Common myeloid progenitor, CD34-positive (primary cell): ENCODE measurements at places on chromosomes 12 and 14.

GRCh38 chr12:98137278-98137677 lies 378.1 kb upstream of the TMPO start:
- DNase-seq: no peak

DNA sequence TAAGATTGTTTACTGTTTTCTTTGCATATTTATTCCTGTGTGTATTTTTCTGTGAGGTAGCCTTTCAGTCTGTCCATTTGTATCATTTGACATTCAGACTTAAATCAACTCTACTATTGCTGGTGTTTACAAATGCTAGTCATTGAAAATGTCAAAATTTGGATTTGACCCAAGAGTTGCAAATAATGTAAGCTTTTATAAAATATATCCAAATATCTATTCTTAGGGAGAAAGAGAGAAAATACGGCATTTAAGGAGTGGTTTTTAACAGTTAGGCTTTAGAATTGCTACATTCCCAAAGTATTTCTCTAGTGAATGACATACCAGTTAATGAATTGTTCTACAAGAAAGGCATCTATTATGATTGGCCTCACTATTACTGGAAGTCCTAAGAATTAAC lies 37.9 kb downstream of the FRS2 start:
- no peak for DNase-seq

- no peak for DNase-seq
Observed at GRCh38 chr12:92338671-92339070, 193.0 kb upstream of the BTG1 start.

DNA sequence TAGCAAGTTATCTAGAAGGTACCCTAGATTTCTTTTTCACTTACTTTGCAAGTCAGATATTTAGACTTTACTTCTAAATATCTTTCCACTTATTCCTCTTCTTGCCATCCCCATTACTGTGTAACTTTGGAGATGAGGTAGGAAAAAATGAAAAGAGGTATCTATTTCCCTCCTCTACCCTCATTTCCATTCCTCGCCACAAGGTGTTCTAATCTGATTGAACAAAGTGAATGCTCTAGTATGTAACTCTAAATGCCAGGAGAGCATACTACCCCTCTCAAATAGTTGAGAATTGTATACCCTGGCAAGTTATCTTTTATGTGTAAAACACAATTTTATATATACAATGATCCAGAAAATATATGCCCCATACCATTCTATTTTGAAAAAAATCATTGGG lies 1.7 kb upstream of the LDHB start:
- peak; percentile 40 for DNase-seq

- DNase-seq: no peak
Observed at GRCh38 chr14:22962061-22962676, 5.3 kb upstream of the HAUS4 start.

- DNase-seq: peak; percentile 68
Observed at GRCh38 chr14:76710056-76711010, 50.9 kb upstream of the VASH1 start.

GRCh38 chr12:97595936-97596335 lies 133.3 kb downstream of the RMST start:
- no peak for DNase-seq

DNA sequence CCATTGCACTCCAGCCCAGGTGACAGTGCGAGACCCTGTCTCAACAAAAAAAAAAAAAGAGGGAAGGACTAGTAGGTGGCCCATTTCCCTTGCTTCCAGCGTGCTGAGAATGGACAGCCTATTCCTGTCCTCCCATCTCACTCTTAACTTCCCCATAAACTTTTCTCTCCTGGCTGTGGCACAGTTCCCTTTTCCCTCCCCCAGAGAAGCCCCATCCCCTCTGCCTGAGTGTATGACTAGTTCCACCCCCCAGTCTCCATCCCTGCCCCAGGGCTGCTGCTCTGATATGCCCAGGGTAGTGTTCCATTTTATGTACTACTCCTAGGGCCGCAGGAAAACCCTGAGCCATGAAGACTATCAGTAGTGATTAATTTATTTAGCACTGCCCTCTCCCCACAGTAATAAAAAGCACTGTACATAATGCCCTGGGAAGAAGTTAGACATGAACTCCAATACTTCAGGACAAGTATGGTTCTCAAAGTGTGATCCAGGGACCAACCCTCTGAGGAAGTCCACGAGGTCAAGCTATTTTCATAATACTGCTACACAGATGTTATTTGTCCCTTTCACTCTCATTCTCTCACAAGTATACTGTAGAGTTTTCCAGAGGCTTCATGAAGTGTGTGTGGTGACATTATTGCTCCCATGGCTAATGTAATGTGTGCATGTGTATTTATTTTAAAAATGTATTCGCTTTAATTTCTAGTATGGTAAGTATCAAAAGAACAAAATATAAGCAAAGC lies 11.5 kb upstream of the CHD4 start:
- DNase-seq: no peak

- no peak for DNase-seq
Observed at GRCh38 chr14:75643985-75644384, 16.7 kb downstream of the ERG28 start.

DNA sequence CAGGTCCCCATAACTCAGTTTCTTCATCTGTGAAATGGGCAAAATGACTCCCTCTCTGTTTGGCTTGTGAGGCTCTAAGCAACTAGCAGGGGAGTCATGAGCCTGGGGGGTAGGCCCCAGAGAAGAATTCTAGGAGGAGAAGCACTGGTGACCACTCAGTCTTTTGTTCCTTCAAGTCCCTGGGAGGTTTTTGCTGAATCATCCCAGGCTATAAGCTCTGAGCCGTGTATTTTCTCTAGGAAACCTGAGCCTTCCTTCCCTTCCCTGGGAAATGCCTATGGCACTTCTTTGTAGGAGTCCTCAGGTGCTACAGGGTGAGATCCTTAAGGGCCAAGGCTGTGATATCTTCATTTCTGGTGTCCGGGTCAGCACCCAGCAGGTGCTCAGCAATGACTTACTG lies 4.5 kb downstream of the RPH3A start:
- DNase-seq: peak; percentile 56

GRCh38 chr14:61285364-61285763 lies 4.2 kb upstream of the TMEM30B start:
- DNase-seq: no peak

- DNase-seq: peak; percentile 78
Observed at GRCh38 chr12:45655186-45655585, 74.3 kb upstream of the ARID2 start.

- DNase-seq: no peak
Observed at GRCh38 chr12:46483572-46484395, 111.2 kb upstream of the SLC38A2 start.

DNA sequence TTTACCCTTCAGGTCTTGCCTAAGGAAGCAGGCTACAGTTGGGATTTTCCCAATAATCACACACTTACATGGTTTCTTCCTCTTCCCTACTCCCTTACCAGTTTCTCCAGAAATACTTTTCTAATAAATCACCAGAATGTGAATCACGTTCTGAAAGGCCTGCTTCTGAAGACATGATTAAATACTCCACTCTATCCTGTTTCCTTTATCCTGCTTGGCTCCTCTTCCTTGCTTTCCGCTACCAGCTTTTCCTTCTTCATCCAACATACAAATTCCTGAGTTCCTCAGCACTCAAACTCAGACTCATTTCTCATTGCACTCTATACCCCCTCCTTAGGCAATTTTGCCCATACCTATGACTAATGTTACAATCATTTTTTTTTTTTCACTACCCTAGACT lies 118.3 kb downstream of the MGAT4C start:
- no peak for DNase-seq

DNA sequence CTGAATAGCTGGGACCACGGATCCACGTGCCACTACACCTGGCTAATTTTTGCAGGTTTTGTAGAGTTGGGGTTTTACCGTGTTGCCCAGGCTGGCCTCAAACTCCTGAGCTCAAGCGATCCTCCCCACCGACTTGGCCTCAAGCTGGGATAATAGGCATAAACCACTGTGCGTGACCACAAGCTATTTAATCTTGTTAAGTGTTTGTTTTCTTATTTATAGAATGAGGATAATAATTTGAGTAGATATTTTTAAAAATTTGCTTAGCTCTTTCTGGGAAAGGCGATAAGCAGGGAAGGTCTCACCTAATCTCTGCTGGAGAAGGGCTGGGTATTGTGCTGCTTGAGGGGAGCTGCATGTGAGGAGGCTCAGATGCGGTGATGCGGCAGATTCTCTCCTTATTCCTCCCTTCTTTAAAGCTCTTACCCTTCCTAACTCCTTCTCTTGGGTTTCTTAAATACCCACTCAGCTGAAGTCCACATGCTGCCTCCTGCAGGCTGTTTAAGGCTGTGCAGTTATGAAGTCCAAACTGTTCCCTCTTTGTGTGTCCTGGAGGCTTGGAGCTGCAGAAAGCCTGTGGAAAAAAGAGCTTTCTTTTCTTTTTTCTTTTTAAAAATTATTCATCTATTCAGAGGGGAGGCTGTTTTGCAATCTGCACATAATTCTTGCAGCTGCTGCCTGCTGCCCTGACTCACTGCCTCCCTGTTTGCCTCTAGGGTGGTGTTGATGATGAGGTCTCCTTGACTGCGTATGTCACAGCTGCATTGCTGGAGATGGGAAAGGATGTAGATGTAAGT lies 37.9 kb downstream of the A2ML1 start:
- peak; percentile 70 for DNase-seq

- DNase-seq: no peak
Observed at GRCh38 chr14:55133416-55133815, 4.4 kb downstream of the LGALS3 start.

- peak; percentile 54 for DNase-seq
Observed at GRCh38 chr14:74502236-74503019, 8.9 kb downstream of the ISCA2 start.

DNA sequence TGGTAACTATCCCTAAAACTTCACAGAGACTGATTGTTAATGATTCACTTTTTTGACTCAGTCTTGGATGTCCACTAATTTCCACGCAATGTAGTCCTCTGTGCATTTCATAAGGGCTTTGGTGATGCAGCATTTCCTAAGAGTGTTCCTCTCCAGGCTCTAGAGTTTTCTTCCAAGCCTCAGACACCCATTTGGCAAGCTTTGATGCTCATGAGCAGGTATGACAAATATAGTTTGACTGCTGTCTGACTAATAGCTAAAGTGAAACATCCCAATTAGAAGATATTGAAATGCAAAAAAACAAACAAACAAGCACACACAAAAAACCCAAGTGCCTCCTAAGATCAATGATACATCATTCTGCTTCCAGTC lies 1.5 kb upstream of the VAMP1 start:
- DNase-seq: no peak

DNA sequence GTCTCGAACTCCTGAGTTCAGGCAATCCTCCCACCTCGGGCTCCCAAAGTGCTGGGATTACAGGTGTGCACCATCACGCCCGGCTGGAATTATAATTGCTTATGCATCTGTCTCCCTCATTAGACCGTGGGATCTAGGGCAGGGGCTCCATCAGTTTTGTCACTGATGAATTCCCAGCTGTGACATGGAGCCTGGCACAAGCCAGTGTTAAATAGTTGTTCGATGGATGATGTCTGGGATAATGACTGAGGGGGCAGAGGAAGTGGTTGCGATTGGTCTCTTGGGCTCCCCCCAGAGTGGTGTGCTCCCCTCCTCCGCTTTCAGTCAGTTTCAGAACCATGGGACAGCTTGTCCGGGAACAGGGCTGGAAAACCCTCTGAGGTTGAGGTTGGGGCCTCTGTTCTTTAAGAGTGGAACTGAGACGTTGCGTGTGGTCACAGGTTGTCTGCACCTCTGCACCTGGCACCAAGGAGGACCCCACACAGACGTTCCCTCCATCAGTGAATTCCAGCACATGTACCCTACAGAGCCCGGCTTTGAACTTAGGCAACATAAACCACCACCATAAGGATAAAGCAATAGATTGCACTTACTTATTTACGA lies 30.8 kb upstream of the BATF start:
- no peak for DNase-seq

DNA sequence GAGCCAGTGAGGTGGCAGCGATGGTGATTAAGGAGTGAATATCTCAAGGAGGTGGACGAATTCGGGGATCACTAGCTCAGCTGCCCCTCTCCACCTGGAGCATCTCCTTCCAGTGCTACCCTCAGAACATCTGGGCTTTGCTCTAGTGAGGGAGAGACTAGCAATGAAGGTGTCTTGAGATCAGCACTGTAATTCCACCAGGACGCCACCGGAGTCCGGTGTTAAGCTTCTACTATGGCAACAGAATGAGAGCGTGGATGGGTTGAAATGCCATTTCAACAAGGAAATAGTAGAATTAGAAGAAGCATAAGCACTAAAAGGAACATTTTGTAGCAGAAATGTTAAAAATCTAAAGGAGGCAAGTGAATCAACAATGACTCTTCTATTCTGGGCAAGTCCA lies 61.1 kb downstream of the NTF3 start:
- peak; percentile 3 for DNase-seq

DNA sequence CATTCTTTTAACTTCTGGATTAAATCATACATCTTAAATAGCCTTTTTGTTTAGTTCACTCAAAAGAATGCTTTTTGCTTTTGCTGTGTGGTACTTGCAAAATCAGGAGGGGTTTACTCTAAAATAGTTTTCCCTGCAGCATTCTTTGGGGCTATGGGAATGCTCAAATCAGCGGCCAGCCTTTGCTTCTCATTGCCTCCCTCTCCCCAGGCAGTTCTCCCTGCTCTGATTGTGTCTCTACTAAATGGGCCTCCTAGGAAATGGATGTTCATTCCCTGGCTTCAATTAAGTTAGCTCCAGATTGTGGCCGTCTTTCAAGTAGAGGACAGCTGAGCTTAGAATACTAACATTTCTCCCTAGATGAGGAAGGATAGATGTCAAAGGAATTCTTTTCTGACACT lies 4.4 kb downstream of the TULP3 start:
- DNase-seq: no peak

DNA sequence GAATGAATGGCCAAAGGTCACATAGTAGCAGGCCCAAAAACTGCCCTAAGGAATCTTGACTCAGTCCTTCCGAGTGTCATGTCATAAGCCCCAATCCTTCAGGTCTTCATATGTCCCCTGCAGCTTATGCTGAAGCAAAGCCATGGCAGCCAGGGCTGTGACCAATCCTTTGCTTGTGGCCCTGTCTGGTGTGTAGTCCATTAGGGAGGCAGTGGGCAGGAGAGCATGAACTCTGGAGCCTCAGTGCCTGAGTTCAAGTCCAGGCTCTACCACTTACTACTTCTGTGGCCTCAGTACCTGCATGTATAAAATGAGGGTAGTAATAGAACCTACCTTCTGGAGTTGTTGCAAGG lies 20.3 kb downstream of the PLEKHG3 start:
- DNase-seq: no peak

DNA sequence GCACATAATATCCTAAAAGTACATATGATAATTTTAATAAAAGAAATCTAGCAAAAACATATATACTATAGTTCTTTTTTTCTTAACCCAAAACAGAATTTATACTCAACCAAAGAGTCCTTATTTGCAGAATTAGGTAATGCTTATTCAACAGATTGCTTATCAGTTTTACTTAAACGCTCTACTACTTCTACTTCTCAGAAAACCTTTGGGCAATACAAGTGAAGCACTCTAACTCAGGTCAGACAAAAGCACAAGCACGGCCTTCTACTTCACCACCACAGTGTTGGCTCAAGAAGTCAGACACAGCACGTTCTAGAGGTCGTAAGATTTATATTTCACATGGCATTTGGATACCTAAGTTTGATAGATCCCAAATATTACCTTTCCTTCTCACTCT lies 29.2 kb downstream of the DICER1 start:
- DNase-seq: no peak

- no peak for DNase-seq
Observed at GRCh38 chr12:64595863-64596793, 14.2 kb upstream of the RASSF3 start.

GRCh38 chr12:63815482-63815852 lies 29.0 kb upstream of the SRGAP1 start:
- no peak for DNase-seq
